Activated naive CD4-positive, alpha-beta T cell (primary cell): ENCODE measurements at places on chromosomes 1 and 21.
A peak's percentile ranks its signal among the peaks of the same experiment; 100 is the strongest.

- no peak for DNase-seq
Observed at GRCh38 chr1:53337499-53337898, 9.6 kb upstream of the LRP8 start.

DNA sequence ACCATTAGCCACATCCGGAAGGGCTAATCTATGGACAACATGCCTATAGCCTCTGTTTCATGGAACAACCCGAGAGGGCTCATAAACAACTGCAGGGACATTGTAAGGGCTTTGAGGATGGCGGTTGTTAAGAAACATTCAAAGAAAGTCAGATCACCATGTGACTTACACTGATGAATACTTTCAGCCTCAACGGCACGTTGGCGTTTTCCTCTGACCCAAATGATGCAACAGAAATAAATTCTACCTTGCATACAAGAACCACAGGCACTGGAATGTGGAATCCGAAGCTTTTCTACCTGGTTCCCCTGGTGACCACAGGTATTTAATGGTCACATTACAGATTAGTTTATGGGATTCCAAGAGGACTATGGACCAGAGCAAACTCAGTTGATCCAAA, 107.0 kb downstream of the CLIC6 start:
- no peak for DNase-seq

- no peak for DNase-seq
Observed at GRCh38 chr1:156600733-156601121, 552 bp downstream of the GPATCH4 start.

GRCh38 chr1:32464716-32465577, at the start of gene ZBTB8B:
ZBTB8B (plus strand) TSS chr1:32465072; CDS start chr1:32470625, 5,553 bp downstream.
- DNase-seq: no peak

DNA sequence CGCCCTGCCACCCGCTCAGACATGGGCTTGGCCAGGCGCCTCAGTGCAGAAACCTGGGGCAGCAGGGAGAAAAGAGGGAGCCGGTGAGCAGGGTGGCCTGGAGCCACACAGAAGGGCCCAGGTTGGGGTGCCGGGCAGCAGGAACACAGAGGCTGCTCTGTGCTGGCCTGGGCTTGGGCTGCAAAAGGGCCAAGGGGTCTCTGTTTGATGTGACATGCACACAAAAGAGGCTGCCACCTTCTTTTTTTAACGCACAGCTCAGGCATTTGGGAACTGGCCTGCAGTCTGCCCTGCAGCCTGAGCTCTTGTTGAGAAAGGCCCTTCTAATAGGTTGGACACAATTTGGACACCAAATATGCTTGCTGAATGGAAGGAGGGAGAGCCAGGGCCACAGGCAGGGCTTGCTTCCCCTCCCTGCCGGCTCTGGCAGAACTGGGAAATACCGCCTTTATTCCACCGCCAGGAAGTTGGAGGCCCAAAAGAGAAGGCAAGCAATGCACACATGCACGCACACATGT, 32.4 kb downstream of the KIF21B start:
- DNase-seq: no peak

DNA sequence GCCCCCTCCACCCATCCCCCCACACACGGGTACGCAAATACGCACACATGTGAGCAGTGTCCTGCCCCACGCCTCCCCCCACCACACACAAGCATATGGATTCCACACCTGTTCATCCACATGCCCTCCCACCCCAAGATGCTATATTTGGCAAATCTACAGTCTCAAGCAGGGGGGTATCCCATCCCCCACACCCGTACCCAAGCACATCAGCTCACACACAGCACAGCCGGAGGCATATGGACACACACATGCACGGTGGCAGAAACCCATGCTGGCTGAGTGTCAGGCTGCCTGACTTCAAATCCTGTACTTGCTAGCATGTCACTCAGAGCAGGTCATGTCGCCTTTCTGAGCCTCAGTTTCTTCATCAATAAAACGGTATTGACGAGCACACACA, 10.6 kb downstream of the COL16A1 start:
- DNase-seq: no peak

GRCh38 chr1:226429858-226430715, 22.2 kb upstream of the PARP1 start:
- DNase-seq: no peak

- peak; percentile 66 for DNase-seq
Observed at GRCh38 chr1:28248273-28249012, 10.9 kb upstream of the SESN2 start.

DNA sequence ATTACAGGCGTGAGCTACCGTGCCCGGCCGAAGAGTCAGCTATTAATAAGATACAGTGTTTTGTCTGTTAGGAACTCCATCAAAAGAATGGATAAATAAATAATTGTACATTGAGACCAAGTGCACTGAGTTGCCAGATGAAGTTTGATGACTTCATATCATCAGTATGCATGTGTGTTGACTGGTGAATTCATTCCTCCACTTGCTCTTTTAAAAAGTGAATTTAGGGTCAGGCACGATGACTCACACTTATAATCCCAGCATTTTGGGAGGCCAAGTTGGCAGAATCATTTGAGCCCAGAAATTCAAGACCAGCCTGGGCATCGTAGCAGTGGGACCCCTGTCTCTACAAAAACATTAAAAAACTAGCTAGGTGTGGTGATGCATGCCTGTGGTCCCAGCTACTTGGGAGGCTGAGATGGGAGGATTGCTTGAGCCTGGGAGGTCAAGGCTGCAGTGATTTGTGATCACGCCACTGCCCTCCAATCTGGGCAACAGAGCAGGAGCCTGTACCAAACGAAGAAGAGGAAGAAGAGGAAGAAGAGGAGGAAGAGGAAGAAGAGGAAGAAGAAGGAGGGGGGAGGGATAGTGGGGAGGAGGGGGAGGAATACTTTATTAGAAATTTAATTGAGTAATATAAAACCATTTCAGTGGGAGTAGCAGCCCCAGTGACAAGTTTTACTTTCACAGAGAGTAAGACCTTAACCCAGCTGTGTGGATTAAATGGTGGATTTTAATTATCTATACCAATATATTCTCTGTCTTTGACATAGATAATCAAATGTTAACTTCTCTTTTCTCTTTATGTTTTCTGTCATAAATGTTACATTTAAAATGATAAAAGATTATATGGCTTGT, 74.9 kb downstream of the CCDC18 start:
- no peak for DNase-seq

GRCh38 chr21:43318841-43319781, 107.8 kb downstream of the SIK1 start:
- no peak for DNase-seq

- no peak for DNase-seq
Observed at GRCh38 chr1:193104502-193104906, 710 bp downstream of the GLRX2 start.

DNA sequence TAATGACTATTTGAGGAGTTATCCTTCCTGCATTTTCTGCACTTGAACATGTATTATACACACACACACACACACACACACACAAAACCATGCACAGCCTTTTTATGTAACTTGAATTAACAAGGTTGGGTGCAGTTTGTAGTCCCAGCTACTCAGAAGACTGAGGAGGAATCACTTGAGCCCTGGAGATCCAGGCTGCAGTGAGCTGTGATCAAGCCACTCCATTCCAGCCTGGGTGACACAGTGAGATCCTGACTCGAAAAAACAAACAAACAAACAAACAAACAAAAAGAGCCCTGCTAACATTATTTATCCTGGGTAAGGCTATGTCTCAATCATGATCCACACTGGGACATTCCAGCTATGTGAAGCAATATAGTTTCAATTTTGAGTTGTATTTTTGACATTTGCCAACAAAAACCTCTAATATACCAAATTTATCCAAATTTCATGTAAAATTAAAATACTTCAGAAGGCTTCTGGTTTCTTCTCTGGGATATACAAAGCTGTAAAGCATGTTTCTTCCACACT, 156.8 kb downstream of the NTPCR start:
- DNase-seq: no peak

GRCh38 chr1:35674111-35674510, 32.8 kb upstream of the PSMB2 start:
- no peak for DNase-seq

DNA sequence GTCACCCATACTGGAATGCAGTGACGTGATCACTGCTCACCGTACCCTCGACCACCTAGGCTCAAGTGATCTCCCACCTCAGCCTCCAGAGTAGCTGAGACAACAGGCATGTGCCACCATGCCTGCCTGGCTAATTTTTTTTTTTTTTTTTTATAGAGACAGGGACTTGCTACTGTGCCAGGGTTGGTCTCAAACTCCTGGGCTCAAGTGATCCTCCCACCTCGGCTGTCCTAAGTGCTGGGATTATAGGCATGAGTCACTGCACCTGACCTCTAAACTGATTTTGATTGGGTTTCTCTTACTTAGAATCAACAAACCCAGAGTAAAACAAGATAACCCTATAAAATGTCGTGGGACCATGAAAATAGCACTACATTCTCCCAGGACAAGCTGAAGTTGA, 112.0 kb downstream of the UBE2U start:
- DNase-seq: no peak

DNA sequence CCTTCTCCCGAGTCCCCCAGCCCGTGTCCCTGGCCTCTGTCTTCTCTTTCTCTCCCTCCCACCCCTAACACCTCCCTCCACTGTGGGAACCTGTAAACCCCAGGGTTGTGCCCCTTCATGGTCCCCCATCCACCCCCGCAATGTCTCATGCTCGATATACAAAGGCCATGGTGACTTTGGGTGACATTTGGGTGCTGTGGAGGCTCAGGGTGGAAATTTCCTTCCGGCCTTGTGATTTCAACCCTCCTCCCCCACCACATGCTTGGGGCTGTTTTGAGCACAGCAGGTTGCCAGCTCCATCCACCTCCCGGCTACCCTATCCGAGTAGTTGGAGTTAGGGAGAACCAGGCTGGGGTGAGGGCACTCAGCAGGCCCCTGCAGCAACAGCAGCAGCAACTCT, 25.7 kb upstream of the VPS13D start:
- no peak for DNase-seq

- no peak for DNase-seq
Observed at GRCh38 chr1:112594208-112594876, 24.6 kb downstream of the ST7L start.

- no peak for DNase-seq
Observed at GRCh38 chr1:215583185-215583749, 16.2 kb downstream of the KCTD3 start.

- DNase-seq: no peak
Observed at GRCh38 chr1:29851691-29852090, 615.4 kb downstream of the PTPRU start.

GRCh38 chr1:219806020-219806419, 122.3 kb downstream of the SLC30A10 start:
- DNase-seq: no peak

DNA sequence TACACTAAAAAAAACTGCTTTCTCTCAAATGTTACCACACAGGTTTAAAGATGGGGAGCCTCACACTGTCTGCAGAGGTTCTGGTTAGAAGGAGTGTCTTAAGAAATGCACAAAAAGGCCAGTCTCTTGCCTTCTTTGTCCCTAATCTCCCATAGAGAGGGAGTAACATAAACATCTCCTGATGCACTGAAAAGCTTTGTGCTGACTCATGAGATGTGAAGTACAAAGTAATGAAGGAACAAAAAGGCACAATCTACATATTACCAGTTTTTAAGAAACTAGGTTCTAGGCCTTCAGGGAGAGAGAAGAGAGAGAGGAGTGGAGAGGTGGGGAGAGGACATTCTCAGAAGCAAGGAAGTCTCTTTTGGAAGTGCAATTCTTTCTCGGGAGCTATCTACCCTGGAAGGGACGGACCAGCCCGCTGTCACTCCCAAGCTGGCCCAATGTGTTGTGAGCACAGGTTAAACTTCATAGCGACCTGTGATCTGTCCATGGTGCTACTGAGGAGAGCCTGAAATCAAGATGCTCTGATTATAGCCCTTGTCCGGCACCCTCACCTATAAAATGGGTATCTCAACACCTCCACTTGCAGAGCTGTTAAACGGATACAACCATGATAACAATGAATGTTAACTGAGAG, 458.1 kb downstream of the DISC1 start:
- no peak for DNase-seq

GRCh38 chr21:39441502-39442475, 3.8 kb downstream of the LCA5L start:
- DNase-seq: no peak

- DNase-seq: no peak
Observed at GRCh38 chr1:72060466-72061245, 221.7 kb downstream of the NEGR1 start.

- DNase-seq: no peak
Observed at GRCh38 chr1:32988665-32989064, 24.1 kb upstream of the RNF19B start.

DNA sequence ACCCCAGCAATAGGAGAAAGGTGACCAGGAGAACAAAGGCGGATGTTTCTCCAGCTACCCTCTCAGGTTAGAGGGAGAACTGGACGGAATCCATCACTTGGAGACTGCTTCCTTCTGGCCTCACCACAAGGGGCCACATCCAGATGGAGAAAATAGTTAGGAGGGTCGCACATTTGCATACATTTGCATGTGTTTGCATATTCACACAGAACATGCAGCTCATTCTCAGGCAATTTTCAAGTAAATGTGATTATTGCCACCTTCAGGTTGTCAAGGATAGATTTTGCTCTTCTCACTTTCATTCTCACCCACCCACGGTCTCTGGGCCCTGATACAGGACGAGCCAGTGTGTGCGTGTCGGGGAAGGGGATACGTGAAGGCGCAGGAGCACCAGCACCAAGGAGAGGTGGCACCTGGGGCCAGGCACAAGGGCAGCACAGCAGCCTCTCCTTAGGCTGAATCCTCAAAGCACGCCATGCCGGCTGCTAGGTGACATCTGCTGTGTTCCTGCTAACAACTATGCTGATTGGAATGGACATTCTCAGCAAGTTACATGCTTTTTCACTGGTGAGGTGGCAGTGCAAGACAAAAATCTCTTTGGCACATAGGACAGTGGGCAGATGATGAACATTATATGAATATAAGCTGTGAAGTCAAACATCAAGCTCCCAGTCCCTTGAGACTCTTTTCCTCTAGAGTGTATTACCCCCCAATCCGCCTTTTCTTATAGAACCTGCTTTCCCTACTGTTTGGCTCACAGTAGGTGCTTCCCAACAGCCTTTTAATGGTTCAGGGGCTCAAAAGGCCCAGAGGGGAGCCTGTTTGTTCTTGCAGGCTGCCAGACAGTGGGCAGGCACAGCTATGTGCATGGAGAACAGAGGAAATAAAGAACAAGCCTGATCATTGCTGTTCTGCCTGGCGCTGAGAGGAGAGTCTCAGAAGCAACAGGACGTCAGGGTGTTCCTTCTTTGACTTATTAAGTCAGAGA, 14.3 kb downstream of the ACKR1 start:
- DNase-seq: no peak

GRCh38 chr21:29376556-29376955, 77.8 kb downstream of the BACH1 start:
- DNase-seq: no peak

DNA sequence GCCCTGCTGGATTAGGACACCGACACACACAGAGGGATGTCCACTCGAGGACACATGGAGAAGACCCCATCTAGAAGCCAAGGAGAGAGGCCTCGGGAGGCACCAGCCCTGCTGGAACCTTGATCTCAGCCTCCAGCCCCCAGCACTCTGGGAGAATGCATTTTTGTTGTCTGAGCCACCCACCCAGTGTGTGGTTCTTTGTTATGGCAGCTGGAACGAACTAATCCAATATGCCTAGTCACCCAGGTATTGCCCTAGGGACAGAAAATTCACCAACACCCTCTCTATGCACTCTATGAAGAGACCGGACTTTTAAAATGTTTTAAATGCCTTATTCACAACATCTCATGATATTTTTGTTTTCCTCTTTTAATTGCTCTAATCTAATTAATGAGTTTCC, 117.4 kb downstream of the CRYAA start:
- DNase-seq: no peak
